CD4-positive, alpha-beta T cell treated with Interleukin-4 for 4 hours (primary cell): ENCODE measurements at places on chromosomes 3 and 15.

- no peak for DNase-seq
Measured at GRCh38 chr3:73766599-73767381, 142.0 kb upstream of the PDZRN3 start.

DNA sequence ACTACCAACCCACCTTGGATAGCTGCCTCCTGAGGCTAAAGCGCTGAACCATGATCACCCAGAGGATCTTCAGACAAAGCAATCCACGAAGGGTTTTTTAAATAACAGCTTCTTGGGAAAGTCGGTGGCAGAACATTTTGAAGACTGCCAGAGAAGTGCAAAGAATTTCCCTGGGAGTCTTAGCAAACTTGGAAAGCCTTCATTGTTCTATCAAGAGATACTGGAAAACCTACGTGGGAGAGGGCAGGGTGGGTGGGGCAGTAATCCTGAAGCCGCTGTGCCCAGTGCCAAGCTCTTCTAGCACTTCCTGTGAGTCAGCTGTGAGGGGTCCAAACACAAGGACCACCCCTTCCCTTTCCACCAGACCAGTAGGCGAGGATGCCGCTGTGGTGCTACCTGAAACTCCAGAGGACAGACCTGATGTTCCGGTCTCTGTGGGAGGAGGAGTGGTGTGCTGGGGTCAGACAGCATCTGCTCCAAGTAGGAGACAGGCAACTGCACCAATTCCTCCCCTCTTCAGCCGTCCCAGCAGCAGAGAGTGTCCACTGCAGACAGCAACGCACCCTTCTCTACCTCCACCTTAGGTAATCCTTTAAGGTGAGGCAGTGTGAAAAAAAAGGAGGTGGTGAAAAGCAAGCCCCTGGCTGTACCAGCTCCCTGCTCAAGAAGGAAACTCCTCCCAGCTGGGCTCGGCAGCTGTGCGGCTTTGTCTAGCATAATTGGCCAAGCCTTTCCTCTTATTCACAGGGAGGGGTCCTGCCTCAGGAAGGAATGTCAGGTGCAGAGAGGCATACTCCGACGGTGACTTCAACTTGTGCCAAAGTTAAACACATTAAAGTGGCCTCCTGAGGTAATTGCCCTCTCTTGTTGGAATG is 99.0 kb downstream of the TMCC1 start:
- no peak for DNase-seq

GRCh38 chr3:118986734-118987133 is 47.9 kb downstream of the IGSF11 start:
- DNase-seq, result no peak

DNA sequence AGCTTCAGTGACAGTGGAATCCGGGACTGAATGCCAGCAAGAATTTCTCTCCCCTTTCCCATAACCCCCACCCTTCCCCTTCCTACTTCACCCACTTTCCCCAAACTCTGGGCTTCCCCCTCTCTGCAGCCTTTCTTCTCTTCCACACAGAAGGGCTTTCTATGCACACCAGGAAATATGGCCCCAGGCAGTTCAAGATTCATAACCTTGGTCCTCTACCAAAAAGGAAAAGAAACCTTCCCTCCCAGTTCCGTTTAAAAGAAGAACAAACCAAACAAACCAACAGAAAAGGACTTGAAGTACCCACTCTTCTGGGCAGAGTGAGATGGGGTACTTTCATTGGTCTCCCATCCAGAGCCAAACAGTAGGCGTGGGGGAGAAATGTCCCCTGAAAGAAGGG is 68.8 kb upstream of the ABHD2 start:
- no peak for DNase-seq

GRCh38 chr3:181929501-181929900 is 217.8 kb downstream of the SOX2 start:
- DNase-seq, result no peak

GRCh38 chr15:88115486-88116152 is 140.9 kb downstream of the NTRK3 start:
- no peak for DNase-seq

GRCh38 chr3:135084405-135084804 is 289.3 kb downstream of the EPHB1 start:
- no peak for DNase-seq

GRCh38 chr3:100748220-100748619 is 38.9 kb downstream of the TFG start:
- no peak for DNase-seq

- DNase-seq, result no peak
Measured at GRCh38 chr3:73656241-73656890, 31.6 kb upstream of the PDZRN3 start.

GRCh38 chr3:151578495-151578894 is 117.6 kb upstream of the IGSF10 start:
- no peak for DNase-seq

DNA sequence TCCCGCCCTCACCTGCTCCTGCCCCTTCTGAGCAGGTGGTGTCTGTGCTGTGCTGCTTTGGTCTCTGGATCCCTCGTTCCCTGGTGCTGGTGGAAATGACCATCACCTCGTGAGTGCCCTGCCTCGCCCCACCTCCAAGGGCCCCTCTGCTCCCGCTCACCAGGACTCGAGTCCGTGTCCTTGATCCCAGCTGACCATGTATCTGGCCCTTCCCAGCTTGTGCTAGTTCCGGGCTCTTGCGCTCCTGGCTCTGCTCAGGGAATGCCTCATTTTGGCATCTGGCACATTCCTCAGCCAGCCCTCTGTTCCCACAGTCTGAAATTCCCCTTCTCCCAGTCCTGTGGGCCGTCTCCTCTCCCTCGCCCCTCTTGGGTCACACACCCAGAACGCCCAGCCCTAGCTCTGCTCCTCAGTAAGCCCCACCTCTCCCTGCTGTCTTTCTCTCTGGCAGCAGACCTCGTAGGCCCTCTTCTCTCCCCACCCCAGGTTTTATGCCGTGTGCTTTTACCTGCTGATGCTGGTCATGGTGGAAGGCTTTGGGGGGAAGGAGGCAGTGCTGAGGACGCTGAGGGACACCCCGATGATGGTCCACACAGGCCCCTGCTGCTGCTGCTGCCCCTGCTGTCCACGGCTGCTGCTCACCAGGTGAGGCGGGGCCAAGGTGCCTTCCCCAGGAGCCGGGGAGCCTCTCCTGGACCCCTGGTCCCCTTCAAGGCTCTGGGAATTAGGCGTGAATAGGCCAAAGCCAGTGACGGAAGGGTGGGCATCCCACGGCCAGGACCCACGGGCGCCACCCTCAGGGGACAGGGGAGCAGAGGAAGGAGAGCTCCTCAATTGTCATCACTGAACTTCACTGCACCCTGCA is 11.5 kb downstream of the SLC51A start:
- no peak for DNase-seq

- no peak for DNase-seq
Measured at GRCh38 chr15:60370869-60371136, 27.0 kb downstream of the ANXA2 start.

GRCh38 chr3:48001991-48002390 is 14.2 kb downstream of the MAP4 start:
- no peak for DNase-seq

DNA sequence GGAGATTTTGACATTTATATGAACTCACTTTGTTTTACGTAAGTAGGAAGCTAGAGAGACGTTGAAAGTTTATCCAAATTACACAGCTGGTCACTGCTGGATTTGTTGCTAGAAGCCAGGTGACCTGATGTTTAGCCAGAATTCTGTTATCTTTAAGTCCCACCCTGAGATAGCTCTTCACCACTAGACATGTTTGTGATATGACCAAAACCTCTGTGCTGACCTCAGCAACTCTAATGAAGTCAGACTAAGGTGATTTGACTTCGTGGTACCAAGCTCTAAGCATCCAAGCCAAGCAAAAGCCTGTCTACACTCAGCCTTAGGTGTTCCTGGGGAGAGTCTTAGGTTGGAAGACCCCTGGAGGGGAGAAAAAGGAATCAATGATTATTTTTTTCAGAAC is 102.4 kb downstream of the ARRDC4 start:
- DNase-seq, result no peak

GRCh38 chr15:67746022-67746421 is 79.3 kb upstream of the SKOR1 start:
- no peak for DNase-seq

DNA sequence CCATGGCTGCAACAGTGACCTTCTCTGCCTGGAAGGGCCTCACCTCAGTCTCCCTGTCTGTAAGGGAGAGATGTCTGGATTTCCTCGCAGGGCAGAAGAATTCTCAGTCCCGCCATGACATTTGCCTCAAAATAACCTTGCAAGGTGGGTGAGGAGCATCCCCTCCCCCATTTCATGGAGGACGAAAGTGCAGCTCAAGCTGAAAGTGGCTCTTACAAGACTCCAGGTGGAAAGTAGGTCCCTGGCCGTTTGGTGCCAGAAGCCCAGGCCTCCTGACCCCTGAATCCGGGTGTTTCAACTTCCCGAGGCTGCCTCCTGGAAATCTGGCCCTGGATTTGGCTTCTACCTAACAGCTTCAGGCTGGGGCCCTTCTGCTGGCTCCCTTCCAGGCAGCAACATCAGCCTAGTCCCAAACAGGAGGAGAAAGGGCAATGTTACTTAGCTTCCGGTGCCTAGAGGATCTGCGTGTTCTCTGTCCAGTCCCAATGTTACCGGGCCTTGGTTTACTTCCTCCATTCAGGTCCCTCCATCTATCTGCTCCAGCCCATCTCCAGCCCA is 769 bp upstream of the CSPG4 start:
- no peak for DNase-seq

DNA sequence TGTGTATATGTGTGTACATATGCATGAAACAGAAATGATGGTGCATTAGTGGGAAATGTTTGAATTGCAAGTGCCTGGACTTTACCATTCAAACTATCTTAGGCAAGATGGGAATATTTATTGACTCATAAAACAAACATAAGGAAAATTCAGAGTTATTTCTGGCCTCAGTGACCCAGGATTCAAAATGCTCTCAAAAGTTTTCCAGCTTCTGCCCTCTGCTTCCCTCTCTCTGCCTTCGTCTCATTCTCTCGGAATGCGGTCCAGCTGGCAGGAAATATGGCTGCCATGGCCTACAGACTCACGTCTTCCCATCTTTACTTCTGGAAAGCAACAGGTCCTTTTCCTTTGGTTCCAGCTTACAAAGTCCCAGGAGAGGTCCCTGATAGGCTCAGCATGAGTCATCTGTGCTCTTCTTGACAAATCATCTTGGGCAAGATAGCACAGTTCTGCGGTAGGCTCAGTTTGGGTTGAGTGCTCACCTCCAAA is 8.7 kb upstream of the ZNF774 start:
- no peak for DNase-seq

GRCh38 chr3:83003917-83004316 is 1242.5 kb upstream of the GBE1 start:
- DNase-seq, result no peak

DNA sequence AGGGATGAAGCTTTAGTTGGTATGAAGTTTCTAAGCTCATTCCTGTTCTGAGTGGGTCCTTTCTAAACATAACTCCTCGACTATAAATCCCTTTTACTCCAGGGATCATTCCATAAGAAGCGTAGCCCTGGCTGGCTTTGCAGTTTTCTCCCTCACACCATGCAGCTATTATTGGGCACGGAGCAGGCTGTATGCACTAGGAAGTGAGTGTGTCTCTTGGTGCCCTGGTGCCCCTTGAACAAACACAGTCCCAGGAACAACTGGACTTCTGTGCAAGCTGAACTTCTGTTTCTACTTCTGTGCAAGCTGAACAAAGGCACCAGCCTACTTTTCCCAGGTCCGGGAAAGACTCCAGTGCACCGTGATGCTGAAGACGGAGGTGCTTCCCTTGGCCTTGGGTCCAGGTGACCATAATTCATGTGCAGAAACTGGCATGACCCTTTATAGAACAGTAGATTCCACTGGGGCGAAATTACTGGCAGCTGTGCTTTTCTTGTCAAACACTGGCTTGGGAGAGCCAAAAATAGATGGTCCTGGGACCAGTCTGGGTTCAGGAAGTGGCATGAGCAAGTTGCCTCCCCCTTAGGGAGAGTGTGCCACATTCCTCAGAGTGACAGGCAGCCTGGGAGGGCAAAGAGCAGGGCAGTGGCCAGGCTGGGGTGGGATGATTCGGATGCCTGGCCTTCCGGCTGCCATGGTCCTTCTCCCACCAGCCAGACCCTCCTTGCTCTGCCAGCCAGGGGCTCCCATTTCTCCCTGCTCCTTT is 127.2 kb downstream of the SLCO3A1 start:
- no peak for DNase-seq

- no peak for DNase-seq
Measured at GRCh38 chr3:55183201-55183600, 255.3 kb upstream of the LRTM1 start.

- no peak for DNase-seq
Measured at GRCh38 chr3:172082269-172082668, 42.9 kb downstream of the FNDC3B start.

DNA sequence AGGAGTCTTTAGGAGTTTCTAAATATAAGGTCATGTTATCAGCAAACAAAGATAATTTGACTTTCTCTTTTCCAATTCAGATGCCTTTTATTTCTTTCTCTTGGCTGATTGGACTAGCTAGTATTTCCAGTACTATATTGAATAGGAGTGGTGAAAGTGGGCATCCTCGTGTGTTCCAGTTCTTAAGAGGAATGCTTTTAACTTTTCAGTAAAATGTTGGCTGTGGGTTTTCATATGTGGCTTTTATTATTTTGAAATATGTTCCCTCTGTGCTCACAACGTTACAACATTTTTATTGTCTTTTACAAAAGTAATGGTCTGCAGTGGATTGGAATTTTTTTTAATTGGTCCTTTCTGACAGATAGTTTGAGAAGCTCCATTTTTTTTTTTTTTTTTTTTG is 8.2 kb upstream of the ZNF280D start:
- DNase-seq, result no peak

DNA sequence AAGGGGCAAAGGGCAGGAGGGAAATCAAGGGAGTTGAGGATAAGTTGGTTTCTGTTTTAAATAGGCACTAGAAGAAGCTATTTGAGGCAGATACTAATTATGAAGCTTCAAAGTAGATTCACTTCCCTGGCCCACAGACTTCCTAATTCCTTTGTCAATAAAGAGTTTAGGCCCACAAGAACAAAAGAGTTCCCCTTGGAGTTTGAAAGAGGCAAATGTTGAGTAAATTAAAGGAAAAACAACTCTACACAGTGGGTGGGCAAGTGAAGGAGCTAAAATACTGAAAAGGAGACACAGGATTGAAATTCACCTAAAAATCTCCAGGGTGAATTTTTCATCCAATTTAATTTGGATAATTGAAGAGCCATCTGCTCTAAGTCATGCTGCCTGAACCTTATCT is 411.7 kb upstream of the RORA start:
- no peak for DNase-seq

GRCh38 chr3:159994182-159994581 is 5.5 kb downstream of the IL12A start:
- DNase-seq, result no peak

DNA sequence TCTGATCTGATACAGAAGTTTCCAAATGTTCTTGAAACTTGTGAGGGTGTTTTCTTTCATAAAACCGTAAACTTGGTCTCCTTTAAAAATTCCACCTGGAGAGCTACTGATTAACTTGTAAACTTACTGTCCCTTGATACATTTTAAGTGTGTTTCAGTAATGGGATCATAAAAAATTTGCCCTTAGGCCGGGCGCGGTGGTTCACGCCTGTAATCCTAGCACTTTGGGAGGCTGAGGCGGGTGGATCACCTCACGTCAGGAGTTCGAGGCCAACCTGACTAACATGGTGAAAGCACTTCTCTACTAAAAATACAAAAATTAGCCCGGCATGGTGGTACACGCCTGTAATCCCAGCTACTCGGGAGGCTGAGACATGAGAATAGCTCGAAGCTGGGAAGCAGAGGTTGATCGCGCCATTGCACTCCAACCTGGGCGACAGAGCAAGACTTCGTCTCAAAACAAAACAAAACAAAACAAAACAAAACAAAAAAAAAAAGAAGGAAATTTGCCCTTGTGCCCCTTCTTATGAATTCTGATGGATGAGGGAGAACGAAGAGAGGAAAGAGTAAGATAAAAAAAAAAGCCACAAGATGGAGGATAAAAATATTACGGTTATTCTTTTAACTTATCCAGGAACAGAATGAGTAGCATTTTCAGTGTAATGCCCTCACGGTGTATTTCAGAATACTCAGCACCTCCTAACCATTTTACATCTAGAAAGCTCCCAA is 32.1 kb upstream of the AP4E1 start:
- no peak for DNase-seq
